ENCODE measurements at places on chromosomes 5 and 9.

DNA sequence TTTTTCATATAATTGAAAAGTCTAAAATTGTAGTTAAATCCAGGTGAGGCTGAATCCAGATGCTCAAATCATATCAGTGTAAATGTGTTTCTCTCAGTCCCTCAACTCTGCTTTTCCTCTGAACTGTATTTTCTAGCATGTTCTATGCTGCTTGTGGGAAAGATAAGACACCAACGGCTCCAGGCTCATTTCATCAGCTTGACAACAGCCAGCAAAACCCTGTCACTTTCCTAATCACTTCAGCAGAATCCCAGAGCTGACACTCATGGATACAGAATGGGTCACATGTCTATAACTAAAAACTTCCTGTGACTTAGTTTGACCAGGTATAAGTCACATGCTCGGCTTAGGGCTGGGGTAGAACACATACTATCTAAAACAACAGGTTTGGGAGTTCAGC is 179.4 kb upstream of the ADRA1B start:
- DNase-seq = no peak

DNA sequence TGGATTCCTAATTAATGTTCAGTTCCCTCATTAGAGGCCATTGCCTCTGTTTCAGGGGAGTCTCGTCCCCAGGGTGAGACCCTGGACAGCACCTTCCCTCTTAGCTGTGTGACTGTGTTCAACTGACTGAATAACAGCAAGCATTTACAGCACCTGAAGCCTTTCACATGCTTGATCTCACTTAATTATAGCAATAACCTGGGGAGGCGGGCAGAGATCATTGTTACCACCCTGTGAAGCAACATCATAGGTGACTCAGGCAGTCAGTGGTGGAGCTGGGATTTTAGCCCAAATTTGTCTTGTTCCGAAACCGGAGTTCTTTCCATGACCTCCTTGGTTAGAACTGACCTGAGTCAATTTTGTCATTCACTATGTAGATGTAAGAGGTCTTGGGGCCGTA is 105.2 kb upstream of the RAD23B start:
- DNase-seq = no peak

- DNase-seq = peak; percentile 55
Observed at GRCh38 chr5:81850501-81851357, 99.8 kb upstream of the SSBP2 start.

GRCh38 chr9:4510546-4511322 is 20.5 kb downstream of the SLC1A1 start:
- DNase-seq = no peak

GRCh38 chr5:39413771-39414170 is 11.0 kb downstream of the DAB2 start:
- DNase-seq = no peak

- no peak for DNase-seq
Observed at GRCh38 chr5:87853541-87853940, 415.1 kb downstream of the TMEM161B start.
